Stimulated activated CD8-positive, alpha-beta memory T cell treated with anti-CD3 and anti-CD28 coated beads, Interleukin-2, amount 100 ng/mL, for 1 hour (primary cell): ENCODE measurements at places on chromosomes 12 and 14.

- no peak for DNase-seq
These were observed 22.4 kb downstream of the SLC6A12 start for GRCh38 chr12:191541-191940.

- DNase-seq = no peak
These were observed 89.5 kb upstream of the SLC38A2 start for GRCh38 chr12:46461907-46462640.

- no peak for DNase-seq
These were observed 2.1 kb downstream of the SIX4 start for GRCh38 chr14:60722107-60722356.

GRCh38 chr12:67320614-67321295, 51.6 kb downstream of the CAND1 start:
- no peak for DNase-seq

- DNase-seq = no peak
These were observed 68.3 kb upstream of the TBPL2 start for GRCh38 chr14:55508676-55509075.

DNA sequence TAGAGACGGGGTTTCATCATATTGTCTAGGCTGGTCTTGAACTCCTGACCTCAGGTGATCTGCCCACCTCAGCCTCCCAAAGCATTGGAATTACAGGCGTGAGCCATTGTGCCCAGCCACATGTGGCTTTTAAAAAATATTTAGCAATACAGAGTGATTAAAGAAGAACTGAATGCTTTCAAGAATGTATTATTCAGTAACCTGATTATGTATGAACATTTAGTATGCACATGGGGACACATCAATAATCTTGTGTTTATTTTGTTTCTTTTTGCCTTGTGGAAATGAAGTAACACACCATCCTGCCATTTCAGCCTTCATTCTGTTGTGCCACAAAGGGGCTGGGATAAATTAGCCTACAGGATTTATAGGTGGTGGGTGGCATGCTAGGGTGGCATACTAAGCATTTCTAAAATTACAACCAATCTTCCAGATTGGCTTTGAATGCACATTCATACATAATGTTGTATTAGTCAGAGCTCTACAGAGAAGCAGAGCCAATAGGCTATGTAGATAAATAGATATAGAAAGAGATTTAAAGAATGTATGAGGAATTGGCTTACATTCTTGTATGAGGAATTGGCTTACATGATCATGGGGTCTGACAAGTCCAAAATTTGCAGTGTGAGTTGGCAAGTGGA, 25.5 kb upstream of the TXNRD1 start:
- no peak for DNase-seq

- no peak for DNase-seq
These were observed 89.2 kb downstream of the PDZRN4 start for GRCh38 chr12:41277100-41277945.

DNA sequence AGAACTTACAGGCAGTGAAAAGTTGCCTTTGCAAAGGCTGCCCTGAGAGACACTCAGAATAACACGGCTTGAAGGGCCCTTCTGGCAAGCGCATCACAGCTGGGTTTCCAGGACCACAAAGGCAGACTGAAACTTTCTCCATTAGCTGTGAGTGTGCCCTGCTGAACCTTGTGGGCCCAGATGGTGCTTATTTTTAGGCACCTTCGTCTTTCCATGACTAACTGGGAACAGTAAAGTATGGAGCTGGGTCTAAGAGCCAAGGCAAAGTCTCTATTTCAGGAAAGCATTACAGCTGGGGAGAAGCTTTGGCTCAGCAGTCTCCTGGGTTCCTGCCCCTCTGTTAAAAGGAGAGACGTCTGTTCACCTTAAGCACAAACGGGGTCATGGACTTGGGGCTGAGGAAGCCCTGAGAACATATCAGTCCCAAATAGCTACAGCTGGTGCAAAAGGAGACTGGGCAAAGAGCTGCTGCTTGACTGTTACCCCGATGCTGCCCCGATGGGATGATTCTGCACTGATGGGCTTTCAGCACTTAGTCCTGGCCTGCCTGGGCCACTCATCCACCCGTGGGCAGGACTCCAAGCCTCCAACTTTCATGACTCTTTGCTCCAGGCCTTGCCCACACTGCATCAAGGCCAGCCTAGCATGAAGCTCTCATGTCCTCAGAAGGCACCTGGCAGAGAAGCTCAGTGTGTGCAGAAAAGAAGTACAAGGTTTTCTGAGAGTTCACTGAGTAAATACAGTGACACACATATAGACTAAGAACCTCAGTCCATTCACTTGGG, 248.3 kb downstream of the PHLDA1 start:
- DNase-seq = no peak

- no peak for DNase-seq
These were observed 11.1 kb downstream of the OLR1 start for GRCh38 chr12:10160617-10161385.

GRCh38 chr14:102280376-102280962, 24.5 kb downstream of the MOK start:
- DNase-seq = no peak

DNA sequence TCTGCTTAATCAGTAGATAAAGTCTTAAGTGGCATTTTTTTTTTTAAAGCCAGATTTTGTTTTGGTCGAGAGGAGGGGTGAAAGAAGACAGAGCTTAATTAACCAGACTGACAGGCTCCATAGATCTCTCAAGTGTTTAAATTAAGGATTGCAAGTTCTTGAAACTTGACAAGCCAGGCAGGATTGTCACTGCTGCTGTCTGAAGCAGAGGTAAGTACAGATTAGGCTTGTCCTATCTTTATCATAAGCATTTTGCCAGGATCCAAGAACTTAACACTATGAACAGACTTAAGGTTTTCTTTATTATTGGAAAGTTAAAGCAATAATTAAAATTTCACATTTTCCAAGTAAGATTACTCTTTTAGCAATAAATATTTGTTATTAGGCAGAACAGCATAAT, 179.6 kb upstream of the LMO3 start:
- DNase-seq = no peak

DNA sequence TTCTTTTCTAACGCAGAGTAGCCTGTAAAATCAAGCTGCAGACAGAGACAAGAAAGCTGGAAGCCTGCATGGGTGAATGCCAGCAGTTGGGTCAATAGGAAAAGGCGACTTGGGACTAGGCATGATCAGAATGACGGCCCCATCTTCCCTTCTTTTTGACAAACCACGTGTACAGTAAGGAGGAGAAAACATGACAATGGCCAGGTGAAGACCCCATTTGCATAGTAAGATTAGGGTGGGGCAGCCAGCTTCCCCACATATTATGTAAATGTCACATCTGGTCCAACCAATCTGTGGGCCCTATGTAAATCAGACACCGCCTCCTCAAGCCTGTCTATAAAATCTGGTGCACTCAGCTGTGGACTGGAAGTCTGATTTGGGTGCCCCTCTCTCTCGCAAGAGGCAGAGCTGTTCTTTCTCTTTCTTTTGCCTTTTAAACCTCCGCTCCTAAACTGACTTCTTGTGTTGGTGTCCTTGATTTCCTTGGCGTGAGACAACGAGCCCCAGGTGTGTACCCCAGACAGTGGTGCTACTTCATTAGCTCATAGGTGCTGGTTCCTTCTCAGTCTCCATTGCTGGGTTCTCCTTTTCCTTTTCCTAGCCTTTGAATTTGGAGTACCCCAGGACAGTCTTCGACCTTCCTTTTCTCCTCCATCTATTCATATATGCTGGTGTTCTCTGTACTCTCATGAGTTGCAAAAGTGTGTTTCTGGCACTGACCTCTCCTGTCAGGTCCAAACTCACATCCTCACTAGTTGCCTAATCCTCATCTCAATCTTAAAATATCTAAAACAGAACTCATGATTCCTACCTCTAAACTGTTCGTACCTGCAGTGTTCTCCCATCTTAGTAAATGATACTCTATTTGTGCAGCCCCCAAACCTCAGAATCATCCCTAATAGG, 9.4 kb upstream of the DHRS7 start:
- no peak for DNase-seq

GRCh38 chr14:58138031-58138713, 13.8 kb downstream of the ARMH4 start:
- DNase-seq = no peak

DNA sequence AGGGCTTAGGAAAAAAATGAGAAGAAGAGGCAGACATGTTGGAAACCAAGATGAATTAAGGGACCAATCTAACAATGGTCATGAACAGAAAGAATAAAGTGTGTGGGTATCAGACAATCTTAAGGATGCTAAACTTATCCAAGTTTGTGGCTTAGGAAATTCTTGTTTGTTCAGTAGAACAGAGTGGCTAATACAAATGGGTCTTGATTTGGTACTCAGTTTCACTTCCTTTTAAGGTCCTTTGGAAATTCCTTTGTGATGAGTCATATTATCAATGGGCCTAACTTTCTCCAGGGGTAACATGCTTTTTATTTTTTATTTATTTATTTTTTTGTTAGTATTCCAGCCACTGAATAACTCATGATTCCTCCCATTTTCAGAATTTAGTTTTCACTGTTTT, 1154.7 kb upstream of the FLRT2 start:
- no peak for DNase-seq

GRCh38 chr12:7113389-7113871, 4.4 kb upstream of the C1RL start:
- no peak for DNase-seq

GRCh38 chr14:97655169-97655948, 858.2 kb downstream of the VRK1 start:
- no peak for DNase-seq

DNA sequence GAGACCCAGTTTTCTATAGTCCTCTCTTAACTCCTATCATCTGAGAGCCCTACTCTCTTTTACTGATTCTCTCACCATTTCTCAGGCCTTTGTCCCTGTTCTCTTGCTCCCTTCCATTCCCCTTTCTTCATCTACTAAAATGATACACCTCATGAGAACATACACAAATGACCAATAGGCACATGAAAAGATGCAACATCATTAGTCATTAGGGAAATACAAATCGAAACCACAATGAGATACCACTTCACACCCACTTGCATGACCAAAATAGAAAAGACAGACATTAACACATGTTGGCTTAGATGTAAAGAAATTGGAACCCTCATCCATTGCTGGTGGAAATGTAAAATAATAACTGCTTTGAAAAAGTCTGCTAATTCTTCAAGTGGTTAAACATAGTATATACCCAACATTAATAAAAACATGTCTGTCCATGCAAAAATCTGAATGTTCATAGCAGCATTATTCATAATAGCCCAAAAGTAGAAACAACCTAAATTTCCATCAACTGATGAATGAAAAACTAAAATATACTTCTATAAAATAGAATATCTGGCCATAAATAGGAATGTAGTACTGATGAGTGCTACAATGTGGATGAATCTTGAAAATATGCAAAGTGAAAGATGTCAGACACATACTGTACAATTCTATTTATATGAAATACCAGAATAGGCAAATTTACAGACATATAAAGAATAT, 66.0 kb downstream of the DENND5B start:
- DNase-seq = no peak

DNA sequence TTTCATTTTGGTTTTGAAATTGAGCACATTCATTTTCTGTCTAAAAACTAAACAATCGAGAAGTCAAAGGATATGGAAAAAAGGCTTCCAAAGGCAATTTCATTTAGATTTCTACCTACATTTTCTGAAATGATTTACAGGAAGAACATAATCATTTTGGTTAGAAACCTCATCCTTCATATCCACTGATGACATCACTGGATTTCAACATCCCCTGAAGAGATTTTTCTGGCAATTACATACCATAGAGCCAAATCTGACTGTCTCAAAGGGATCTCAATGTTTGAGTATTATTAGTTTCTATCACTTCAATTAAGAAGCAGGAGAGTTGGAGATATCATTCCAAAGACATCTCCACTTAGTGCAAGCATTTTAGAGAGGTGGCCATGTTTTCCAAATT, 137.8 kb downstream of the TTC7B start:
- no peak for DNase-seq

GRCh38 chr12:2260441-2260840, 207.7 kb downstream of the CACNA1C start:
- no peak for DNase-seq

GRCh38 chr12:127635838-127636237, 631.1 kb upstream of the TMEM132C start:
- no peak for DNase-seq

GRCh38 chr14:52706286-52706685, 714 bp upstream of the PSMC6 start:
- peak; percentile 30 for DNase-seq

GRCh38 chr12:88509347-88509746, 70.9 kb downstream of the KITLG start:
- DNase-seq = no peak

DNA sequence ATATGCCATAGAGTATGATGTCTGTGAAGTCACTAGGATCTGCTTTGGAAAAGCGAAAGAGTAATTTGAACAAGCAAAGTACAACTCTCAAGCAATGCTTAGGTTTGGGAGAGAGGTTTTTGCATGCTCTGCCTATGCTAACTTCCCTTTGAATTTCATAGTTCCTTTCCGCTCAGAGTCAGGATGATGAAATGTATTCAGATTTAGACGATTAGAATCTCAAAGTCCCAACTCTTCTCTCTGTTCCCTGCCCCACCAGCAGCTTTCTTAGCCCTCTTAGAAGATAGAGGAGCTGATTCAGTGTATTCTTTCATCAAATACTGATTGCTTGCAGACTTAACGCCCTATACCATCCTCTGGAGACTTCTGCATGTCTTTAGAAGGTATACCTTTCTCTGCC, 11.5 kb downstream of the RAB5B start:
- no peak for DNase-seq

GRCh38 chr12:129067491-129067890, 214.2 kb downstream of the GLT1D1 start:
- DNase-seq = no peak

DNA sequence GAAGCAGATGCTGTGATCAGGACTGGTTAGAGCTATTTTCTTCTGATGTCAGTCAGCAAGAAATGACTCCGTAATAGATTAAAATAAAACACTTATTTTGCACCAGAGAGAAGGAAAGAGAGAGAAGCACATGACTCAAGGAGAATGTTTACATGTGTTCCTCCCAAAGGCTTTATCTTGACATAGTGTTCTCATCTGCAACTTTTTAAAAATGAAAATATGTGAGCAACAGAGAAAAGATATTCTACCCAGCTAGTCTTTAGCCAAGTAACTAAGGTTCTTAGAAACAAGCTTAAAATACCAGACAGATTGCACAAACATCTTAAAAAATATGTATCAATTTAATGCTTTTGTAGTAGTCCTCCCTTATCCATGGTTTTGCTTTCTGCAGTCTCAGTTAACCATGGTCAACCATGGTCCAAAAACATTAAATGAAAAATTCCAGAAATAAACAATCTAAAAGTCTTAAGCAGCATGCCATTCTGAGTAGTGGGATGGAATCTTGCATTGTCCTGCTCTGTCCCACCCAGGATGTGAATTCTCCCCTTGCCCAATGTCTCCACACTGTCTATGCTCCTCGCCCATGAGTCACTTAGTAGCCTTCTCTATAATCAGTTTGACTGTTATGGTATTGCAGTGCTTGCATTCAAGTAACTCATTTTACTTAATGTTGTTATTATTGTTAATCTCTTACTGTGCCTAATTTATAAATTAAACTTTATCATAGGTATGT, 9.9 kb downstream of the SERPINA10 start:
- DNase-seq = no peak

GRCh38 chr12:41699658-41700057, 445.0 kb downstream of the GXYLT1 start:
- no peak for DNase-seq
